CD4-positive, alpha-beta T cell treated with Interleukin-15 for 4 hours (primary cell): ENCODE measurements at places on chromosomes 3 and 15.

- no peak for DNase-seq
These were observed 266.2 kb upstream of the TPRG1 start for GRCh38 chr3:188905547-188905946.

GRCh38 chr3:24853685-24854490 lies 359.2 kb upstream of the THRB start:
- DNase-seq, result no peak

GRCh38 chr3:187996609-187997008 lies 157.3 kb upstream of the LPP start:
- DNase-seq, result no peak

- no peak for DNase-seq
These were observed 2.8 kb downstream of the CLSTN2 start for GRCh38 chr3:139937674-139938279.

DNA sequence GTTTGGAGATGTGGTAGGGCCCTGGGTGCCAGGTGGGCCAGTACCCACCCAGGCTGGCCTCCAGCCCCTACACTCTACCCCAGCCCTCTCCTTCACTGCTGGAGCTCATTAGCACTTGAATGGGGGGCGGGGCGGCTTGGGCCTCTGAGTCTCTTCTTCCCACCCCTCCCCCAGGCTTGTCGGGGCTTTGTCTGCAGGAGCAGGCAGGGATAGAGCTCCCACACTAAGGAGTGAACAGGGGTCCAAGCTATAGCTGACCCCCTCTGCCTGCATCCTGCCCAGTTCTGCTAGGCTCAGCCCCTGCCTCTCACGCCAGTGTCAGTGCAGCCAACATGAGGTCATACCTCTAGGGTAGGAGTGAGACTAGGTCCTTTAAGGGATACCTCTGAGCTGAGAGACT lies 5.2 kb downstream of the GNAI2 start:
- DNase-seq, result no peak
